ENCODE measurements at places on chromosomes 2 and 18.

GRCh38 chr2:103132536-103133217 lies 370.8 kb downstream of the TMEM182 start:
- no peak for DNase-seq

DNA sequence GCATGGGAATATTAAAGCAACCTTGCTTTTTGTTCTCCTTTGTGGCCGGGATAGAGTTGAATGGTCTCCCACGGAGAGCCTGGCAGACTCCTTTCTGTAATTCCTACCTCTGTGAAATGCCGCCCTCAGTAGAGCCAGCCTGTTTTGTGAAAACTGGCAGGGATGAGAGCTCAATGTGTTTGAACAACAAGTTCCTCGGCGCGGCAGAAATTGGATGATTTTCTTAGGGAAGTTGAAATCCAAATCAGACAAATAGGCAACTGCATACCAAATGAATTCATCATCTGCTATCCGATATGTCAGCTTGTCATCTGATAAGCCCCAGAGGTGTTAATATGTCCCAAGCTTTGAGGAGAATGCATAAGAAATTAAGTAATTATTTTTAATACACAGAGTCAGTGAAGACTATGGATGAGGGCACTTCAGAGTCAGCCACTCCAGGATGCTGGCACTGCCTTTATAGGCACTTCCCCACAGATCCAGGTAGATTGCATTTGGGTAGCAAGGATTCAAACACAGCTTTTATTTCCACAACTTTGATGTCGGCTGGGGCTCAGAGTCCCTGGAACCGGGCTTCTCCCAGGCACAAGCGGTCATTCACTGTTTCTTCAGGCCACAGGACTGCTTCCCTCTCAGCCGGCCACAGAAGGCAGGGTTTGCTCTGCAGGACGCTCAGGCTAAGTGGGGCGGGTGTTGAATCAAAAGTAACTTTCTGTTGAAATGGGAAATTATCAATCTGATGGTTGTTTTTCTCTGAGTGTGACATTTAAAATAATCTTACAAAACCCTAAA lies 82.8 kb upstream of the REV1 start:
- no peak for DNase-seq

DNA sequence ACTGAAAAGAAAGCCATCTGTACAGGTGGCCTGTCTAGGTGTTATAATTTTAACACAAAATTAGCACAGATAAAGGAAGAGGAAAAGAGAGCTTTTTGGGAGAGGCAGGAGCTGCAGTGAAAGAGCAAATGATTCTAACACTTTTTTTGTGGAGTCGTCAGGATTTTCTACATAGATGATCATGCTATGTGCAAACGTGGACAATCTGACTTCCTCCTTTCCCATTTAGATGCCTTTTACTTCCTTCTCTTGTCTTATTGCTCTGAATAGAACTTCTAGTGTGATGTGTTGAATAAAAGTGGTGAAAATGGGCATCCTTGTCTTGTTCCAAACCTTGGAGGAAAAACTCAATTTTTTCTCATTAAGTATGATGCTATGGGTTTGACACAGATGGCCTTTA lies 334.5 kb downstream of the NBAS start:
- no peak for DNase-seq

DNA sequence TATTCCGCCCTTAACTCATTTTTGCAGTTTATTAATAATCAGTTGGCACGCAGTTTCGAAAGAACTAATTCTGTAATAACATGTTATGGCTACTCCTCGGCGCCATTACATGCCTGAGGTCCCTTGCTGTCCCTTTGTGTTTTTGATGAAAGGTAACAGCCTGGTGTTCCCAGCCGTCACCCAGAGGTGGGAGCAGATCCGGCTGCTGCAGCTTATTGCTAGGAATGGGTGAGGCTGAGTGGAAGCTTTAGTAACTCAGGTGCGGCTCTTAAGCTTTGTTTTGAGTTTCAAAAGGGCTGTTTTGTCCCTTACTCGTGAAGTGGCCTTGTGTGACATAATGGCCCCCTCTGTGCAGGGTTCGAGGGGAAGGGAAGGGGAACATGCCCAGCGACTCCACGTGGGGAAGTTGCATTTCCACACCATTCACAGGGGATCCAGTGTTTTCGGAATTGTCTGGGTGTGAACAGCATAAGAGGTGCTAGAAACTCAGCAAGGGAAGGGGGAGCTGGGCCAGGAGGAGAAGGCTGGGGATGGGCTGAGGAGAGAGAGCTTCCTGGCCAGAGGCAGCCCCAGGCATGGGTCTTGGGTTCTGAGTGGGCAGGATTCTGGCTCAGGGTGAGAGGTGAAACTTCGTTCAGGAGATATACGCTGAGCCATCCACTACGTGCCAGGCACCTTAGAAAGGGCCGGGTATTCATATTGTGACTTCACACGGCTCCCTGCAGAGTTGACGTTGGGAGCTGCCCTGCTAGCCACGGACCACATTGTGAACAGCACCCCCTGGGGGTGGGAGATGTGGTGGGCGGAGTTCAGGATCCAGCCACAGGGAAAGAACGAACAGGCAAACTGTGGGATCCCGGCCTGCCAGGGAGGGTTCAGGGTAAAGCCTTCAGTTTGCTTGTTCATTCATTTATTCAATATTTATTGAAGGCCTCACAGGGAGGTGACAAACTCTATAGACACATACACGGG lies 84.4 kb downstream of the TGOLN2 start:
- DNase-seq = no peak

DNA sequence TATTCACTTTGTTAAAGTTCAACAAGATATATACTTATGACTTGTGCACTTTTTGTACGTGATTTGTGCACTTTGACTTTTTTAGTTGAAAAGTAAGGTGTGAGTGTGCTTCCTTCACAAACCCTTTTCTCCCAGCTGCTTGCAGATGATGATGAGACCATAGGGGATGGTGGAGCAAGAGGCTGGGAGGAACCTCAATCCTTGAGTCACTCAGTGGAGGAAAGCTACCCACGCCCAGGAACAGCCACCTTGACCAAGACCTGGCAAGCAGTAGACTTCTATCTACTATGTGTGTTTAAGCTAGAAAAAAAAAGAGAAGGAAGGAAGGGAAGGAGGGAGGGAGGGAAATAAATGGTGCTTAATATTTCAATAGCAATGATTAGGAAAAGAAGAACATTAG lies 25.2 kb upstream of the TAF1B start:
- no peak for DNase-seq

GRCh38 chr2:60400462-60401246 lies 152.8 kb downstream of the BCL11A start:
- DNase-seq = no peak

DNA sequence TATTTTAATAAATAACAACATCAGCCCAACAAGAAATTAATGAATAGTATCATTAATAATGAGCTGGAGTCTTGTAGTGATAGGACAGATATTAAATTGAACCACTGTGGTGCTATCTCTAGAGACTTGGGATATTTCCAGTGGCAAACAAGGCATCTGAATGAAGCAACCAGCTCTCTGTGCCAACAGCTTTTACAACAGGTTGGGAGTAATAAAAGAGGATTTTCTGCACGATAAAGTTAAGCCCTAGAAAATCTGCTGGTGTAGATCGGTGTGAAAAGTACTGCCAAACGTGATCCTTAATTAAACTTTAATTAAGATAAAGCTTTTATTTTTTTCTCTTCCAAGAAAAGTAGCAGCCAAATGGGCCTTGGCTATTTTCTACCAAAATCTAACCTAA lies 385.5 kb downstream of the NR4A2 start:
- no peak for DNase-seq

- no peak for DNase-seq
These were observed 837.7 kb upstream of the SLC39A10 start for GRCh38 chr2:194819367-194819766.

GRCh38 chr2:231987124-231987727 lies 25.7 kb downstream of the DIS3L2 start:
- no peak for DNase-seq

DNA sequence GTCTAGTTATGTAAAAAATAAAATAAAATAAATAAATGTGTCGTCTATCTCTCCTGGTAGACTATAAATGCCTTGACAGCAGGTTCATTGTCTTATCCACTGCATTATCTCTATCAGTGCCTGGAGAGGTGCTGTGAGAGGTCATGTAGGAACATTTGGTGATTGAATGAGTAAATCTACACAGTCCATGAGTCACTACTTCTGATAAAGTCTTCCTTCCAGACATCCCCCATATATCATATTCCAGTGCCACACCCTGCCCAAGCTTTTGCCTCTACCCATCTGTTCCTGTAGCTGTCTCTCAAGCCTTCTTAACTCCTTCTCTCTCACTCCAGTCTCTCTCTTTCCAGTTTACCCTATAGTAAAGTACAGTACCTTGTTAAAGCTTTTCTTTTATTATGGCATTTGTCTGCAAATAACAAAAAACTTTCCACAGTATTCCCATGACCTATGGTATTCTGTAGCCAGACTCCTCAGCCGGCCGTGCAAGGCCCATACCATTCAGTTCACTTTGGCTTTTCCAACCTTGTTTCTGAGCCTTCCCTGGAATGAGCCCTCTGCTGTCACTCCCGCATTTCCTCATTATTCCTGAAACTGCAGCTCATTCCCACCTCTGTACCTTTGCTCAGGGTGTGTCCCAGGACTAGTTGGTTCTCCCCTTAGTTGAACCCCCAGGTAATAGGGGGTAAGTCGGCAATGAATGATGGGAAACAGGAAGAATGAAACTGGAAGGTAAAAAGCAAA lies 37.5 kb downstream of the ANXA4 start:
- DNase-seq = no peak

DNA sequence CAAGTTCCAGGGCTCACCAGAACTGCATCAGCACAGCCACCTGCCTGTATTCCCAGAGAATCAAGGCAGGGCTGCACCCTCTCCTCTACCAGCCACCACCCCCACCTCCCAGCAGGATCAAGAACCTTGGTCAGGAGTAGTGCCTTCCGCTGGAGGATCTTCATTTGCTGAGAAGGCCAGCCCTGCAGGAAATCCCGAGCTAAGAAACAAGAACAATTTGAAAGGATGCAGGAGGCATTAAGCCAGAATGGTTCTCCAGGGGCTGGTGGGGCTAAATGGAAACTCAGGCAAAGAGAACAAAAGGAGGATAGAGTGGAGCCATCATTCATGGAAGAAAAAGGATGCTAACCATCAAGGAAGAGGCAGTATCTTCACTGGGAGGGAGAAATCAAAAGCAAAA lies 147.3 kb upstream of the SLC14A2 start:
- no peak for DNase-seq

- no peak for DNase-seq
These were observed 422.8 kb upstream of the ZEB2 start for GRCh38 chr2:144942516-144943256.

DNA sequence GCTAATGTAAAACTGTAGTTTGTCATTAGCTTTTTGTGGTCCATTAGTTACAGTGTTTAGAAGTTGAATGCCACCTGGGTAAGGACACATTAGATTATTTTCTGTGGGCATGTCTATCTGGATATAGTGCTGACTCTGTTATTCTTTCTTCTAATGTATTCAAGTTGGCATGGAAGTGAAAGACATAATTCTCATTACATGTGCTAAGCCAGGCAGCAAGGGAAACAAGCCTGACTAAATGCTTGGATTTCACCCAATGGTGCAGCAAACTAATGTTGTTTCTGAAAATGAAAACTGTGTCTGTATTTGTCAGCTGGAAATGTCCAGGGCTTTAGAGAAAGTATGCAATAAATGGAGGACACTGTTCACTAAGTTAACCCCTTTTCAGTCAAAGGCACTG lies 100.7 kb downstream of the NUP35 start:
- no peak for DNase-seq

- DNase-seq = no peak
These were observed 16.2 kb downstream of the OTX1 start for GRCh38 chr2:63066838-63067237.

GRCh38 chr2:54771166-54771885 lies 47.9 kb downstream of the EML6 start:
- no peak for DNase-seq

- no peak for DNase-seq
These were observed 240.2 kb downstream of the TGIF1 start for GRCh38 chr18:3689986-3690763.

GRCh38 chr2:38653715-38654527 lies 12.0 kb upstream of the GALM start:
- no peak for DNase-seq

- no peak for DNase-seq
These were observed 122.9 kb downstream of the TANC1 start for GRCh38 chr2:159091381-159091780.

GRCh38 chr18:51575171-51575570 lies 377.7 kb upstream of the MEX3C start:
- no peak for DNase-seq

GRCh38 chr18:9201224-9201623 lies 64.6 kb downstream of the ANKRD12 start:
- DNase-seq = no peak

- DNase-seq = no peak
These were observed 102.2 kb downstream of the ARHGEF33 start for GRCh38 chr2:38991899-38992298.

GRCh38 chr2:56515399-56515798 lies 331.6 kb downstream of the CCDC85A start:
- no peak for DNase-seq

DNA sequence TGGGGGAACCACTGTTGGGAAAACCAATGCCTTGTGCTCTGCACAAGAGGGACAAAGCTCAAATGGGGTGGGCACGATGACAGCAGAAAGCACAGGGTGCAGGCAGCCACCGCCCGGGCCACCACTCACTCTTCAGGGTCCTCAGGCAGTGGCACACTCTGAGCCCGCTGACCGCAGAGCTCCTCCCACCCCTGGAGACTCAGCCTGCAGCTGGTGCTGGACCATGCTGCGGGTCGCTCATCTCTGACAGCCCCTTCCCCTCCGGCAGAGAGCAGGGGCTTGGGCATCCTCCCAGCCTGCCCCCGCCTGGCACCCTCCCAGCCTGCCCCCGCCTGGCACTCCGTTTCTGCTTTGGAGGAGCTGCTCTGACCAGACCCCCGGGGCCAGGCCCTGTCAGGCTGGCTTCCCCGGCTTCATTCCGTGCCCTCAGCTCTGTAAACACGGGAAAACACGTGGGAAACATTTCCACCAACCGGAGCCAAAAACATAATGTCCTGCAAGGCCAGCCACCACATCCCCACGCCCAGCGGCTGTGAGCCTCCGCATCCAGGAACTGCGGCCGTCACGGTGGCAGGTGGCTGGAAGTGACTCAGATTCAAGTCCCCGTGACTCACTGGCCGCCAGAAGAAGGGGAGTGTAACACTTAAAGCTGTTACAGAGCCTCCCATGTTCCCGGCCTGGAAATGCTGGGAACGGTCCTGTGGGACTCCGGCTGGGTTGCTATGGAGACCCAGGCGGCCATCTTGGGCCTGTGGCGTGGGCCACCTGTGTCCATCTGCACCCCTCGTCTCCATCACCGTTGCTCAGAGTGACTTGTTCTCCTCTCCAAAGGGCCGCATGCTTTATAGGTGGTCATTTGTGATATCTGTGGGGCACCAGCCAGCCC lies 6.8 kb upstream of the SNED1 start:
- DNase-seq = peak; percentile 91

DNA sequence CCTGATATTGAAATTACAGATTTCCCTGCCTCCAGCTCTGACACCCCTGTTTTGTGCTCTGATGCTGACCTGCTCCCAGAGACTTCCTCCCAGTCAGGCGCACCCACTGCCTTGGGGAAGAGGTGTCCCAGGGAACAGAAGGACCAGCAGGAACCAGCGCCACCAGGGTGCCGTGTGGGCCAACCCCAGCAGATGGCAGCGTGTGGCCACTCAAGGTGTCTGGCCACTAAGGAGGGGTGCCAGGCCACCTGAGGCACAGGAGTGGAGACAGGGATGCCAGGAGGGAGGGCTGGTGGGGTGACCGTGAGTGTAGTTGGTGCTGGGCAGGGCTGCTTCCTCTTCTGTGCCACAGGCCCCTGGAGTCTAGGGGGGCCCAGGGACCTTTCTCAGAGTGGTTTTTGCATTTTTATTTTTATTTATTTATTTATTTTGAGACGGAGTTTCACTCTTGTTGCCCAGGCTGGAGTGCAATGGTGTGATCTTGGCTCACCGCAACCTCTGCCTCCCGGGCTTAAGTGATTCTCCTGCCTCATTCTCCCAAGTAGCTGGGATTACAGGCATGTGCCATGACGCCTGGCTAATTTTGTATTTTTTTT lies 56.0 kb downstream of the TEX44 start:
- DNase-seq = no peak

Data from ureter (tissue), 1 donor.